ENCODE measurements at places on chromosomes 12 and 14. TPM values are rescaled to one million over a fixed set of nuclear protein-coding genes. Genes with fewer than 3 reads are reported as not detected.

The CPNE6 gene
- total RNA-seq, result not detected

GRCh38 chr12:26939192-26939832, 1.0 kb downstream of the FGFR1OP2 start:
- peak overlapping the region; percentile 87 for H3K4me3 ChIP-seq
- DNase-seq, result no peak
- H3K4me1 ChIP-seq, result peaks cover 63% of the 10 kb centered on the region
- H3K36me3 ChIP-seq, result no peaks in the 10 kb centered on the region
- no peaks in the 10 kb centered on the region for H3K27me3 ChIP-seq
- peak overlapping the region; percentile 91 for H3K27ac ChIP-seq

The GPR135 gene
- total RNA-seq, result 0.90 TPM

The GALNT9 gene
- 0.18 TPM for total RNA-seq

DNA sequence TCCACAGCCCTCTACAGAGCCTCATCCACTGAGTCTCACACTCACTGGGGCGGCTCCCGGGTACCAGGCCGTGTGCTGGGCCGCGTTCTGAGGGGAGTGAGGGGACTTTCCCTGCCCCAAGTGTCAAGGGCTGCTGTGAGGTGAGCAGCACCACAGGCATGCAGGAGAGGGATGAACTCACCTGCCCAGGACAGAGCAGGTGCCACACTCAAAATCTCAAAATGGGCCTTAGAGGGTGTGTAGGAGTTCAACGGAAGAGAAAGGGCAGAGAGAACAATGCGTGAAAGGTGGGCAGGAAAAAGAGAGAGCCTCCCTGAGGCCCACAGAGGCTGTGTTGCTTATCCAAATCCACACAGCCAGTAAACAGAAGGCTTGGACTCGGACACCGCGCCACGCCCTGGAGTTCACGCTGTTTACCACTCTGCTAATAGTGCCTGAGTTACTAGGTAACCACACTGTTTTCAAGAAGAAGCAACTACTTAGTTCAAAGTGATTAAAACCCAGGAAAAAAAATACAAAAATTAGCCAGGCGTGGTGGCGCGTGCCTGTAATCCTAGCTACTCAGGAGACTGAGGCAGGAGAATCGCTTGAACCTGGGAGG, 32.7 kb downstream of the TSPAN11 start:
- DNase-seq, result no peak
- no peak overlapping the region for H3K27ac ChIP-seq
- no peak overlapping the region for H3K4me3 ChIP-seq
- no peaks in the 10 kb centered on the region for H3K36me3 ChIP-seq
- no peaks in the 10 kb centered on the region for H3K4me1 ChIP-seq
- no peaks in the 10 kb centered on the region for H3K27me3 ChIP-seq

GRCh38 chr12:29519585-29520182, 22.2 kb upstream of the OVCH1 start:
- no peak for DNase-seq
- no peak overlapping the region for H3K4me3 ChIP-seq
- no peaks in the 10 kb centered on the region for H3K27me3 ChIP-seq
- H3K27ac ChIP-seq, result no peak overlapping the region
- no peaks in the 10 kb centered on the region for H3K4me1 ChIP-seq
- no peaks in the 10 kb centered on the region for H3K36me3 ChIP-seq

The TGM1 gene
- 3.7 TPM for total RNA-seq

The CIROP gene
- not detected for total RNA-seq

DNA sequence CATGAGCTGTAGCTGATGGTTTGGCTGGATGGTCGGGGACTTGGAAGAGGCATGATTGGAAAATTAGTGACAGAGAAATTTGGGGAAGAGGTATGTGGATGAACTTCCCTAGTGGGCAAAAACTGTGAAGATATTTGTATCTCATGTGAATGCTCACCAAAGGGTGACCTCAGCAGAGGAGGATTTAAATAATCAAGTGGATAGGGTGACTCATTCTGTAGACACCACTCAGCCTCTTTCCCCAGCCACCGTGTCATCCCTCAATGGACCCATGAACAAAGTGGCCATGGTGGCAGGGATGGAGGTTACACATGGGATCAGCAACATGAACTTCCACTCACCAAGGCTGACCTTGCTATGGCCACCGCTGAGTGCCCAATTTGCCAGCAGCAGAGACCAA, 60.8 kb upstream of the KRAS start:
- H3K27ac ChIP-seq, result no peak overlapping the region
- H3K4me1 ChIP-seq, result no peaks in the 10 kb centered on the region
- H3K27me3 ChIP-seq, result no peaks in the 10 kb centered on the region

GRCh38 chr12:128969480-128970055, 116.3 kb downstream of the GLT1D1 start:
- H3K4me3 ChIP-seq, result no peak overlapping the region

DNA sequence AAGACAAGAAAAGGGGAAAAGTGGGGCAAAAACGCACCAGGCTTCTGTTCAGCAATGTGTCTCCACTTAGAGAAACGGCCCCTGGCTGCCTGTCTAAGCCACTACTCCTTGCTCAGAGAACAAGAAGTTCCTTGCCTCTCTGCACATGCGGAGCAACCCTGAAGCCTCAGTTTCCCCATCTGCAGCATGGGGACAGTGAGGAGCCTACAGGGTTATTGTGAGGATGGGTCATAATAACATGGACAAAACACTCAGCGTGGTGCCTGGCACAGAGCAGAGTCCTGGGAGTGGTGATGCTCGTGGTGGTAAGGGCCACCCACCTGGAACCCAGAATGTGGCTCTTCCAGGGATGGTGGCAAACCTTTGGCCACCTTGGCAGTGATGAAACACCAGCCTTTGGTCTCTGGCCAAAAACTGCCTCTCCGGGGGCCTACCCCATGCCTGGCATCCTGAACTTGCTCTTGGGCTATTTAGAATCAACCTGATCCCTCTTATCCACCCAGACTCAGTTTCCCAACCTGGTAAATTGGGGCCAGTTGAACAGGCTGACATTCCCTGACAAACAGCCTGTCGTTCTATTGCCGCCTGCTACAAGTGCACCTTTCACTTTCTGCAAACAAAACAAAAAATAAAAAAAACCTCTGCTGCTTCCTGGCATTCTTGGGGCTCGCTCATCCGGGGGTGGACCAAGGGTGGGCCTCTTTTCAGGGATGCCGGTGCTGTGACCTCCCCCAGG, 56.5 kb upstream of the DLK1 start:
- H3K4me1 ChIP-seq, result no peaks in the 10 kb centered on the region
- no peak overlapping the region for H3K4me3 ChIP-seq
- H3K36me3 ChIP-seq, result no peaks in the 10 kb centered on the region
- DNase-seq, result no peak
- no peaks in the 10 kb centered on the region for H3K27me3 ChIP-seq

DNA sequence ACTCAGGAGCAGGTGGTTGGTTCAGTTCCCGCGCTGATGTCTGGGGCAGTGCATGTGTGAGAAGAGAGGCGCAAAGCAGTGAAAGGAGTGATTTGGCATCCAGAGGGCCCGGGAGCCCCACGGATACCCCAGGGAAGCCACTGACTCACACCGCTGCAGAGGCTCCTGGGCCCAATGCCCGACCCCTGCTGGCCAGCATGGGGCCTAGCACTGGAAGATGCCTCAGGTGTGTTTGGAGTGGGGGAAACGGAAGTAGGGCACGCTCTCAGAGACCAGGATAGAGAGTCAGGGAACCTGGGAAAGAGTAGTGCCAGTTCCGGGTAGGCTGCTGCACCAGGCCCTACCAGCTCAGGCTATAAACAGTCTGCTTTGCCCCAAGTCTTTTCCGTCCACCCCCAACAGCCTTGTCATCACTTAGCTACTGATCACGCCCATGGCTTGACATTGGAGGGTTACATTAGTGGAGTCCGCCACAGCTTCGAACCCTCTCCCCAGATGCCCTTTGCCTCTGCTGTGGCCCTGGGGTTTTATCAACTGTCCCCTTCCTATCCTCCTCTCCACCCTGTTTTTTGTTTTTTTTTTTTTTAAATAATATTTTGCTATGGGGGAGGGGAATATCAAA, 9.5 kb upstream of the CSAD start:
- no peak overlapping the region for H3K27ac ChIP-seq
- no peaks in the 10 kb centered on the region for H3K4me1 ChIP-seq
- no peak overlapping the region for H3K4me3 ChIP-seq
- peak; percentile 67 for DNase-seq
